IPS DF 6.9 (cell line): ENCODE measurements at places on chromosomes 2 and 18.

DNA sequence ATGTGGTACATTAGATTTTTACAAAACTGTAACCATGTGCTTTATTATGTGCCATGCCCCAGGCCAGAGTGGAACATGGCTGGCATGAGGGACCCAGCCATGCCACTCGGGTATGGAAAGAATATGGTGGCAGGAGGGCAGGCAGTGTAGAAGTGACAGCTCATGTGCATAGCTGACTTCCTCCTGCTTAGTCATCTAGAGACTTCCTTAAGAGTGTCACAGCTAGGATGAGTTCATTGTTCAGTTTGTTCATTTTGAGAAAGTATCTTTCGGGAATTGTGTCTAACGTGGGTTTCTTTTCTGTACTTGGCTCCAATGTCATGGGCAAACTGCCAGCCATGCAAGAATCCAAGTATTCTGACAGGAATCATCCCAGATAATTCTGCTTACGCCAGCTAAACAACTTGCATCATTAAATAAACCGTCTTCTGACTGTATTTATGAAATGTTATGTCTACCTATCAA lies 94.3 kb upstream of the ITGB6 start:
- DNase-seq: no peak

- DNase-seq: no peak
Measured at GRCh38 chr2:68231061-68231372, 21.3 kb downstream of the PPP3R1 start.

DNA sequence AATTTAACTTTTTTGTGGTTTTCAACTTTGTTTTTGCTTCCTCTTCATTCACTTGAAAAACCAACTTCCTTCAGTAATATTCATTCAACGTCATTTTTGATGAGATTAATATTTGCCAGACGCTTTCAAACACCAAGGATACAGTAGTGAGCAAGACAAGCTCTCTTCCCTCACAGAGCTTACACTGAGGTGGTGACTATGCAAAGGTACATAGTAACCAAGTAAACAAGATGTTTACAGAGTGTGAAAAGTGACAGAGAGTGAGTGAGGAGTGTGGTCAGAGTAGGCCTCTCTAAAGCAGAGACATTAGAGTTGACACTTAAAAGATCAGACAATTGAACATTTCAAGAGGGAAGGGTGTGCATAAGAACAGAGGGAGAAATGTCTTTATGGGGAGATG lies 155.5 kb downstream of the TMEM247 start:
- no peak for DNase-seq

DNA sequence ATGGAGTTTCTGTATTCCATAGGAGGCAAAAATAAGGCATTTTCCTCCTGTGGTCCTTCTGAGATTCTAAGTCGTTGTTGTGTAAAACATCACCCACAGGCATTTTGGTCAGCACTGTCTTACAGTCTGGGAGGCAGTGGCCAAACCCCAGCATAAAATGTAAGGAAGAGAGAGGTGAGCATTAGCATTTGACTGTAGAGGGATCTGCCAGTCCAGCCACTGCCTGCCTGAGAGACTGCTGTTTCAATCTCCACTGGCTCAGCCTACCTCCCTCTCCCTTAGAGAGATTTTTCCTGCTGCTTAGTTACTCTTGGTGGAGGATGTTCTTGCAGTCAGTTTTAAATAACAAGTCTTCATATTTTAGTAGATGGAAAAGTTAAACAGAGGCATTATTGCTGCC lies 77.0 kb downstream of the ARHGEF33 start:
- no peak for DNase-seq

DNA sequence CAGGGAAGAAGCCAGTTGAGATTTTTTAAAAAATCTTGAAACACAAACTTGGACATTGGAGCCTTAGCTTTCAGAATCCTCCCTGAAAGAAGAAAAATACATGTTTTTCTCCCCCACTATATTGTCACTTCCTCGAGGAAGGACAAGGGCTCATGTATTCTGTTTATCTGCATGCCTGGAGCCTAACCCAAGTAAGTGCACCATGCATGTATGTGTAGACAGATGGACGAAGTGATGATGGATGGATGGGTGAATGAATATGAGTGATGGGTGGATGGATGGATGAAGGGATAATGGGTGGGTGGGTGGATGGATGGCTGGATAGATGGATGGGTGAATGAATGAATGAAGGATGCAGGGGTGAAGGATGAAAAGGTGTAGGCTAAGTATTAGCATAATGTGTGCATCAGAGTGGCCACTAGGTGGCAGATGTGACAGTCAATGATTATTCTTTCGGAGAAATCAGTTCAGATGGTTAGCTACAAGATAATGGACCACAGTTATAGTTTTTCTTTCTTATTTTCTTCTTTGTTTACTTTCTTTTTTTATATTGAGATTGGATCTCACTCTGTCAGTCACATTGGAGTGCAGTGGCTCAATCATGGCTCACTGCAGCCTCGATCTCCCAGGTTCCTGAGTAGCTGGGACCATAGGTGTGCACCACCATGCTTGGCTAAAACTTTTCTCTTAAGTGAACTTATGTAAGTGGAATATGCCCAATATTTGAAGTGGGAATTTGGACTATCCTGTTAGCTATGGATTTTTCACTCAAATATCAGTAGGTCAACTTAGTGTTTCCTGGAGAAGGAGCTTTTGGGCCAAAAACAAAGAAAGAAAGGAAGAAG lies 18.5 kb upstream of the CCDC93 start:
- no peak for DNase-seq

DNA sequence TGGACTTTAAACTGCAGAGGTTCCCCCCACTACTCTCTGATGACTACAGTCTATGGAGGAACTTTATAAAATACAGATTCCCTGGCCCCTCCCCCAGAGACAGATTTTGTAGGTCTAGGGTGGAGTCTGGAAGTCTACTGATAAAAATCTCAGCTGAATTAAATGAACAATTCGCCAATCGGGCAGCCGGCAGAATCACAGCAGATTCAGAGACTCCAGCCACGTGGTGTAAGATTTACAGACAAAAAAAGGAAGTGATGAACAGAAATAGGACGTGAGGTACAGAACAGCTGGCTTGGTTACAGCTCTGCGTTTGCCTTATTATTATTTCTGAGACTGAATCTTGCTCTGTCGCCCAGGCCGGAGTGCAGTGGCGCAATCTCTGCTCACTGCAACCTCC lies 21.4 kb upstream of the MTA3 start:
- DNase-seq: no peak

- DNase-seq: no peak
Measured at GRCh38 chr2:105237045-105237765, 4.3 kb upstream of the GPR45 start.

DNA sequence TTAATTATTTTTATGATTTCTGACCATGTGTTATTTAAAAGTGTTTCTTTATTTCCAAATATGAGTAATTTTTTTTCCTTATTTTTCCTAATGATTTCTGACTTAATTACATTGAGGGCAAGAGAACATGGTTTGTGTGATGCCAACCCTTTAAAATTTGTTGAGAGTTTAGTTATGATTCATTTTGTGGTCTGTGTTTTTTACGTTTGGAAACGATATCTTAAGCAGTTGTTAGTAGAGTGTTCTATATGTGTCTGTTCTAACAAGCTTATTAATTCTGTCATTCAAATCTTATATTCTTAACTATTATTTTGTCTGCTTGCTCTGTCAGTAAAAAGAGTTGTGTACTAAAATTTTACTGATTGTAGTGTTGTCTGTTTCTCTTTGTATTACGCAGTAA lies 15.0 kb downstream of the NAB1 start:
- no peak for DNase-seq

- DNase-seq: no peak
Measured at GRCh38 chr2:131143803-131144202, 38.7 kb downstream of the PLEKHB2 start.

- DNase-seq: no peak
Measured at GRCh38 chr18:63619661-63620060, 24.4 kb downstream of the SERPINB4 start.
